ENCODE measurements at places on chromosomes 2 and 18. TPM values are rescaled to one million over a fixed set of nuclear protein-coding genes. Genes with fewer than 3 reads are reported as not detected.

Gene ANKRD29
- total RNA-seq = 8.3 TPM

- no peaks in the 10 kb centered on the region for H3K27me3 ChIP-seq
- H3K27ac ChIP-seq = no peak overlapping the region
- peaks cover 46% of the 10 kb centered on the region for H3K4me1 ChIP-seq
- no peak overlapping the region for H3K4me3 ChIP-seq
- no peaks in the 10 kb centered on the region for H3K36me3 ChIP-seq
Measured at GRCh38 chr18:48334845-48335244, 74.3 kb downstream of the ZBTB7C start.

- DNase-seq = no peak
- no peak overlapping the region for H3K27ac ChIP-seq
- no peak overlapping the region for H3K4me3 ChIP-seq
- H3K4me1 ChIP-seq = no peaks in the 10 kb centered on the region
Measured at GRCh38 chr2:237754182-237754581, 44.4 kb upstream of the RBM44 start.

DNA sequence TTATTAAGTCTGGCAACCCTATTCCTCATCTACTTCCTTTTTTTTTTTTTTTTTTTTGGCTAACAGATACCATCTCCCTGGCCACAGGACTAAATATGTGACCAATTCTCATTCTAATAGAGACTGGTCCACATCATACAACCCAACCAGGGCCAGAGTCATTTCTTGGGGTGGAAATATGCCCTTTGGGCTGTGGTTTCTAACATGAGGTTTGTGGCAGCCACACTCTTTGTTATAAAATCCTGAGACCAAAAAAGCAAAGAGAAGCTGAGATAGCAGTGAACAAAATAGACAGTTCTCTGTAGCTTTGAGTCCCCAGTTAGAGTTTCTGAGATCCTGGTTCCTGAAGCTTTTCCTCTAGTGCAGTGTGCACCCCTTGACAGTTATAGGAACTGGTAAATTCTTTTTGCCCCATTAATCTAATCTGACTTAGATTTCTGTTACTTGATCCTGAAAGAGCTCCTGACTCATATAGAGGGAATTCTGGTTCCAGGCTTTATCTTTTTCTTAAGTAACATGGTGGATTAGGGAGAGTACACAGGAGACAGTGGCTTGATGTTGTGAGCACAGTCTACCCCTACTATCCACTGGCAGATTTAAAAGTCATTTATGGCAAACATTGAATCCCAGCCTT is 86.8 kb downstream of the MAIP1 start:
- H3K27ac ChIP-seq = no peak overlapping the region
- no peaks in the 10 kb centered on the region for H3K4me1 ChIP-seq
- H3K36me3 ChIP-seq = no peaks in the 10 kb centered on the region
- no peaks in the 10 kb centered on the region for H3K27me3 ChIP-seq
- no peak overlapping the region for H3K4me3 ChIP-seq

GRCh38 chr18:56795381-56795780 is 144.2 kb downstream of the WDR7 start:
- H3K4me1 ChIP-seq = no peaks in the 10 kb centered on the region
- no peaks in the 10 kb centered on the region for H3K36me3 ChIP-seq
- DNase-seq = no peak
- no peak overlapping the region for H3K27ac ChIP-seq
